ENCODE measurements at places on chromosomes 2 and 18.

DNA sequence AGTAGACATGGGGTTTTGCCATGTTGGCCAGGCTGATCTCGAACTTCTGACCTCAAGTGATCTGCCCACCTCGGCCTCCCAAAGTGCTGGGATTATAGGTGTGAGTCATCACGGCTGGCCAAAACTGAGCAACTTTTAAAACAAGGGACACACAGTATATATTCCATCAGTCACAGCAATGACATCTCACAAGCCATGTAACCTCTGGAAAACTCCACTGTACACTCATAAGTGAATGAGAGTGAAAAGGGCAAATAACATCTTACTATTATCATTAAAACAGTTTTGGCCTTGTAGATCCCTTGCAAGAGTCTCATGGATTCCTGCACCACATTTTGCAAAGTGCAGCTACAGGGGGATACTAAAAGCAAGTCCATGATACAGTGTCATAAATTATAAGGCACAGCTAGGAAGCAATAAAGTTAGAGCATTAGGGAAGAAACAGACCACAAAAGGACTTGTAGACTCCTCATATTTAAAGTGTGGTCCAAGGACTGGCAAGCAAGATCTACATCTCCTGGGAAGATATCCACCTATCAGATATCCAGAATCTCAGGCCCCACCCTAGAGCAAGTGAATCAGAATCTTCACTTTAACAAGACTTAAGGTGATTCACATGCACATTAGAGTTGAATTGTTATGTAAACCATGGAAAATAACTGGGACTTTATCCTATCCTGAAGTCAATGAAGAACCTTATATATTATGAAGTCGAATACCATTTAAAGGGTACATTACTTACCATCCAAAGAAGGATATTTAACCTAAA is 5.7 kb downstream of the SMC6 start:
- DNase-seq = no peak

DNA sequence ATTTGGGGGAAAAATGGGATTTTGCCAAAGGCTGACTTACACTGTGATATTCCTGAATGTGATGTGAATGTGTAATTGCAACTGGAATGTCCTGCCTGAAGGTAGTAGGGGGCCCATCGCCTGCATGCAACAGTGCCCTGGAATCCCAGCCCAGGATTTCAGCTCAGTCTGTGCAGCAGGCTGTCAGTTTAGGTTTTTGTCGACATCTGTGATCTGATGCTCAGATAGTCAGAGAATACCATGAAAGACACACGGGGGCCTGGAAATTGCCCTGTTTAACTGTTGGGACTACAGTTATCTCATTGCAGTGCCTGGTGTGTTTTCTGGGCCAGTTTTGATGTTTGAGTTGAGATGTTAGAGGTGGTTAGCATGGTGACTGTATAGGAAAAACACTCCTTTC is 84.5 kb upstream of the HK2 start:
- no peak for DNase-seq

- no peak for DNase-seq
Measured at GRCh38 chr2:238425505-238425978, 1.2 kb upstream of the ASB1 start.

GRCh38 chr2:177970670-177971454 is 101.7 kb downstream of the PDE11A start:
- DNase-seq = no peak

- DNase-seq = no peak
Measured at GRCh38 chr2:26840937-26841610, 6.9 kb upstream of the DPYSL5 start.

- no peak for DNase-seq
Measured at GRCh38 chr2:233779722-233780121, 1.6 kb downstream of the MROH2A start.

GRCh38 chr2:88537640-88538039 is 85.1 kb upstream of the FOXI3 start:
- no peak for DNase-seq

DNA sequence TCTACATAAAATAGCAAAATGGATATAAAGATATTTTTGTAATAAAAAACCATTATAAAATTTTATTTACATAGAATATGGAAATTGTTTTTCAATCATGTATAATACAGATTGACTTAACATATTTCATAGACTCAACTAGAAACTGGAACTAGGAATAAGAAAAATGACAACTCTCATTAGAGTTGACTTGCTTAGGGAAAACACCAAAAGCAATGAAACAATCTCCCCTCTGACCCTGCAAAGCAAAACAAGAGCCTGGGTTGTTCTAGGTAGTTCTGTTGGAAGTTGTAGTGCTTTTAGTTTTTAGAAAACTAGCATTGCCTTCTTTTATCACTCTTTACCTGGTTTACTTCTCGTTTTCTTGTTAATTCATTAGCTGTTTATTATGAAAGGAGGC is 32.2 kb upstream of the MTIF2 start:
- DNase-seq = no peak

DNA sequence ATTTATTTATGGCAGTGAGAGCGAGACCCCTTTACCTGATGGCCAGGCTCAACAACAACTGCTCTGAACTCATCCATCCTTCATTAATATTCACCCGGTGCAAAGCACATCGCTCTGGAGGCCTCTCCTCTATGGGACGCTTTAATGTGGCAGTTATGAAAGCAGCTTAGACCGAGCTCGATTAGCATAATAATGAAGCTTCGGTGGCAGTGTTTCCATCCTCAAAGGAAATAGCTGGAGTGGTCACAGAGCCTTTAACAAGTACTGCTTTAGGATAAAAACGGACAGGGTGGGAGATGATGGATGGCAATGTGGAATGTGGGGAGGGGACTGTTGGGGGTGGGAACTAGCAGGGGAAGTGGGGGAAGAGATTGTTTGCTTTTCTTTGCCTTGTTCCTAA is 243.9 kb downstream of the SLC4A3 start:
- no peak for DNase-seq

DNA sequence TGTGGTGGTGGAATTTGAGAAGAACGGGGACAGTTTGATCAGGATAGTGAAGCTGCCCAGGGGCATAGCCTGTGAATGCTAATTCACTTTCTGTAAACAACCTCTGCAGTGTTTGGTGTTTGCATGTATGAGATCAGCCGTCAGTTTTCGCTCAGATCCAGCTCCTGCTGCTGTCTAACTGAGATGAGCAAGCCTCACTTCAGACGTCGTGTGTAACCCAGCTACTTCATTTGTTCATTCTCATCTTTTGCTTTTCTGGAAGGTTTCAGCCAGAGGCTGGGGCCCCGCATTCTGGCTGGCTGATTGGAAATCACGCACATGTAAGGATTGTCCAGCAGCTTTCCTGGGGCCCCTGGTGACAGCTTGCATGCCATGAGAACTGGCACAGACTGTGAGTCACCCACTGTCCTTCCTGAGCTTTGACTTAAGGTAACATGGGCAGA is 48.9 kb downstream of the LDLRAD4 start:
- no peak for DNase-seq

DNA sequence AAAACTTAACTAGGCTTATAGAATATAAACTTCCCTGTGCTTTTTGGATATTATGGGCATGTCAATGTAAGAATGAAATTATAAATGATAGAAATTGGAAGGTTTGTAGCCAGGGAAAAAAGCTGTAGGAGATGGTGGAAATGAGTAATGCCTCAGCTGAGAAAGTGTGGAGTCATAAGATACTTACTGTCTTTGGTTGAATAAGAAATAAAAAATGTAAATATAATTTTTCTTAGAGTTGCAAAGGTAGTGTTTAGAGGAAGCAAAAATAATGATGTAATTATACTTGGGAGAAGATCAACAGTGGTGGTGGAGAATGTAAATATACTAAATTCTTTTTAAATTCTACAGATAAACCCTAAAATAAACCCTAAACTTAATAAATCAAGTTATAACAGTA is 26.2 kb upstream of the RND3 start:
- no peak for DNase-seq

- DNase-seq = no peak
Measured at GRCh38 chr2:40256649-40257048, 195.2 kb downstream of the SLC8A1 start.

GRCh38 chr2:3429066-3429610 is 49.6 kb downstream of the TRAPPC12 start:
- no peak for DNase-seq

DNA sequence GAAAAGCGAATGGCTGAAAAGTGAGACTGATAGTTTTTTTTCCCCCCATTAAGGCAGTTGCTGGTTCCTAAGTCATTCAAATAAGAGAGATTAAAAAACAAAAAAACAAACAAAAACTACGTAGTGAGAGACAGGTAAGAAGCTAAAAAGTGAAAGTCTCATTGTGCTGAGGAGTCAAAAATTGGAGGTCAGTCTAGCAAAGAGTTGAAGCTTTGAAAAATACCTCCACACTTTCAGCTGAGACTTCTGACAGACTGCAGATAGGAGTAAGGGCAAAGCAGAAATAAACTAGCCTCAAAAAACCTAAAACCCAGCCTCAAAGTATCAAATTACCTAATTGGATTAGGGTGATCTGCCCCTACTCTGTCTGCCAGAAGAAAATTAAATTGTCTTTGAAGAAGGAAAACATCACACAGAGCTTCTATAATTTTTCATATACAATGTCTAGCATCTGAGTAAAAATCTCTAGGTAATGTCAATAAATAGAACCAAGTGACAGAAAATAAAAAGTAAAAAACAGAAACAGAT is 10.9 kb upstream of the EIF2AK3 start:
- no peak for DNase-seq

- no peak for DNase-seq
Measured at GRCh38 chr2:150167711-150168110, 319.8 kb downstream of the RND3 start.

DNA sequence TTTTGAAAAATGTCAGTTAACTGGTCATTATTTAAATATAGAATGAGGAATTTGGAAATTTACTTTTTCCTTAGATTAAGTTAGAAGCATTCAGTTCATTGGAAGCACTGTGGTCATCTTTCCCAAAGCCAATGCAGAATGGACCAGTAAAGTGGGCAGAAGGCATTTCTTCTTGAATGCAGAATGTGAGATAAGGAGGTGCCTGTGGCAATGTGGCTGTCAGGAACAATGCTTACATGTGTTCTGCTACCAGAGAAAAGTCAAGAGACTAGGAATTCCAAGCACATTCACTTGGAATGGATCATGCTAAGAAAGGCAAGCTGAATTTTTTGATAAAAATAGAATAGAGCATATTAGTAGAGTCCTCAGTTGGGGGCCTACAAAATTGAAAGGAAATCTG is 295.0 kb upstream of the KCNH7 start:
- no peak for DNase-seq

- DNase-seq = no peak
Measured at GRCh38 chr2:133726973-133727372, 158.7 kb upstream of the NCKAP5 start.

DNA sequence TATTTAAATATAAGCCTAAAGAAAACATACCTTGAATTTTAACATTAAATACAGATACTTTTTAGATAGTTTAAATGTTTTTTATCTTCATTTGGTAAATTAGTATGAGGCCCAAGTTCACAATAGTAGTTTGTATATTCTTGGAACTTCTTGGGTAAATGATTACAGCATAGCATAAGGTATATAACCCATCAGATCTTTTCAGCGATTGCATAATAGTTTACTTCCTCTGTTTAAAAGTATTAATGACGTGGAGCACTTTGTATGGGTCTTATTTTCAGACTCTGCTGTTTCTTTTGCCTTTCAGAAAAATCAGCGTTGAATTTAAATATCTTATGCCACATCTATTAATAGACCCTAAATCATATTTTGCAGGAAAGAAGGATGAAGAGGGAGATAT is 60.2 kb downstream of the CHRNA1 start:
- DNase-seq = no peak

GRCh38 chr2:86017901-86018896 is 87.5 kb downstream of the POLR1A start:
- no peak for DNase-seq

DNA sequence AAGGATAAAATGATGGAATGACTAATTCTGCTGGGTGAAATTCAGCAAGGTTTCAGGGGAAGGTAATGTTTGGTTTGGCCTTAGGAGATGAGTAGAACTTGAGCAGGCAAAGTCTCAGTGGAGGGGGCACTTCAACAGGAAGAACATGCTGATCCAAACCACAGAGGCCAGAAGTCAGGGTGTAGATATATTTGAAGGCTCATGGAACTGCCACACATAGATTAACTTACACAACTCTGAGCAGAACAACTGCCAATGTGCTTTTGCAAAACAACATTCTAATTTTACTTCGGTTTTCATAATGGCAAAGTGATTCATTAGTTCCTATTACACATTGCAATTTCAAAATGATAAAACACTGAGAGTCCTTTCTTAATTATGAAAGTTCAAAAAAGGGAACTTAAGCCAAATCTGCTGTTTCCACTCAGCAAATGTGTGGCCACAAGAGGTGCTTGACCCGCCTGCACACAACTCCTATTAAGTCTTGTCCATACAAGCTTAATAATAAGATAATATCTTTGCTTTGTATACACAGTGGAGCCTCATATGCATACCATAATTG is 284.8 kb downstream of the MREG start:
- DNase-seq = no peak

- no peak for DNase-seq
Measured at GRCh38 chr18:75875559-75875958, 448.1 kb upstream of the SMIM21 start.

- DNase-seq = no peak
Measured at GRCh38 chr2:193793914-193794313, 1599.2 kb upstream of the TMEFF2 start.

GRCh38 chr2:76672798-76673197 is 849.4 kb downstream of the LRRTM4 start:
- DNase-seq = no peak

GRCh38 chr2:26978061-26978596 is 7.7 kb downstream of the MAPRE3 start:
- no peak for DNase-seq

GRCh38 chr2:188291617-188292347 is at the start of gene GULP1:
Gene GULP1, plus strand, starts transcription at chr2:188291874. Its CDS starts 185,829 bp downstream, at chr2:188477703.
- no peak for DNase-seq

- DNase-seq = no peak
Measured at GRCh38 chr2:146130290-146130689, 1610.4 kb upstream of the ZEB2 start.

- no peak for DNase-seq
Measured at GRCh38 chr2:237743561-237744269, 54.9 kb upstream of the RBM44 start.

DNA sequence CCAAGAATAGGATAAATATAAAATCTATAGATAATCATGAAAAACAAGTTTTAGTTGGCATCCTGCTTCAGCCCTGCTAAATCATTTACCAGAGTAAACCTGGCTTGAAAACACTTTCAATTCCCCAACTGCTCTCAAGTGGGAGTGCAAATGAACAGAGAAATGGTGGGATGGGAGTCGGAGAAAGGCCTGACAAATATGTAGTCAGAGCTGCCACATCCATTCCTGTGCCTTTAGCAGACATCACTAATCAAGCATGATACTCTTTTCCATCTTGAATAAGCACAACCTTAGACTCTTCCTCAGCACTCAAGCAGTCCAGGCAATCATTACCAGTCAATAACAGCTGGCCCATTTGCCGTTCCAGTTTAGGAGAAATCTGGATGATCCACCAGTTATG is 101.3 kb downstream of the ANKRD44 start:
- DNase-seq = no peak

- no peak for DNase-seq
Measured at GRCh38 chr2:96427917-96428316, 77.2 kb downstream of the NEURL3 start.
